ENCODE measurements at places on chromosomes 3 and 15.

DNA sequence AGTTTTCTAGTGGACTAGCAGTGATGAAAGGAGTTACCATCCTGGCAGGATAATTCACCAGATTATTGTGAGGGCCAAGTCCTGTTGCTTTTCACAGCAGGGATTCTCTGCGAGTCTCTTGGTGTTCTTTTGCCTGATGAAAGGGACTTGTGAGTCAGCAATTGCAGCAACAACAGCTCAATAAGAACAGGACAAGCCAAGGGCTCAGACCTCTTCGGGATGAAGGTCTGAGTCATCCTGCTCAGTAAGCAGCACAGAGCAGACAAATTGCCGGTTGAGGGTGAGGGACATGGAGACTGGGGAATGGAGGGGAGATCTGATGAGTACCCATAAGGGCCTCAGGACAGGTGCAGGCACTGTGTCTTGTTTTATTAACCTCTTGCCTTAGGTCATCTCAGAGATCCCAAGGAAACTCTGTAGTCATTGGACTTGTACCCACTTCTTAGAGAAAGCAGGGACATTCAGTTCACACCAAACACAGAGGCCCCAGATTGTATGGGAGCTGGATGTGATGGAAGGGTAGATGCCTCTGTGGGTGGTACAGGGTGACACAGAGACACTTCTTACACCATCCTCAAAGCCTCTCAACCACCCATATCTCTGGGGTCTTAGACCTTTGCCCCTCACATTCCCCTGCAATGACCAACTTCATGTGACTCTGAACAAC is 173.8 kb upstream of the TLE3 start:
- peak; percentile 20 for DNase-seq

DNA sequence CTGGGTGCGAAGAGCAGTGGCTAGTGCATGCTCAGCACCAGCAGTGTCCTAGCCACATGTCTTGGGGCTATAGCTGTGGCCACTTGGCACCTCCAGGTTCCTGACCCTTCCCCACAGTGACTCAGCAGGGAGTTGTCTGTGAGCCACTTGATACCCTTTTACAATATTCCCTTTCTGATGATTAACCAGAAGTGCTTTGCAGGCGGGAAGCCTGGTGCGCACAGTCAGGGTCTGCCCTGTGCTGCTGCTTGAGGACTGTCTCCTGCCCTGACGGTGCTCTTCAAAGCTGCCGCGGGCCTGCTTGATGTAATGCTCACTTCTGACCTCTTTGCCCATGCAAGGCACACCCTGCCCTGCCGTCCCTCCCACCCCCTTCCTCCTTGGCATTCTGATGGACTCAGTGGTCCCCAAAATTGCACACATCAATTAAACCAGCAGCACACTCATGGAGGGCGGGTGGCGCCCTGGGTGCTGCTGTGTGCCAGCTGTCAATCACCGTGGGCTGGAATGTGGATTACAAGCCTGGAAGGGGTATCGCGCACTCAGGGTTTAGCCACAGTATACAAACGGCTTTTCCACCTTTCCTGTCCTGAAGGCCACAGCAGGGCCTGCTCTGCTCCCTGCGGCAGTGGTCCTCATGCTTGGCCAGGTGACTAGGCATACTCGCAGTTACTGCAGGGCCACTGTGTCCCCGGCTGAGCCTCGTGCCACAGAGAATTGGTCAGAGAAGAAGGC is 40.9 kb upstream of the PCSK6 start:
- no peak for DNase-seq

GRCh38 chr3:149783576-149783975 is 8.8 kb downstream of the ANKUB1 start:
- DNase-seq: peak; percentile 84

- DNase-seq: no peak
Measured at GRCh38 chr3:60839246-60839645, 412.0 kb downstream of the FHIT start.

DNA sequence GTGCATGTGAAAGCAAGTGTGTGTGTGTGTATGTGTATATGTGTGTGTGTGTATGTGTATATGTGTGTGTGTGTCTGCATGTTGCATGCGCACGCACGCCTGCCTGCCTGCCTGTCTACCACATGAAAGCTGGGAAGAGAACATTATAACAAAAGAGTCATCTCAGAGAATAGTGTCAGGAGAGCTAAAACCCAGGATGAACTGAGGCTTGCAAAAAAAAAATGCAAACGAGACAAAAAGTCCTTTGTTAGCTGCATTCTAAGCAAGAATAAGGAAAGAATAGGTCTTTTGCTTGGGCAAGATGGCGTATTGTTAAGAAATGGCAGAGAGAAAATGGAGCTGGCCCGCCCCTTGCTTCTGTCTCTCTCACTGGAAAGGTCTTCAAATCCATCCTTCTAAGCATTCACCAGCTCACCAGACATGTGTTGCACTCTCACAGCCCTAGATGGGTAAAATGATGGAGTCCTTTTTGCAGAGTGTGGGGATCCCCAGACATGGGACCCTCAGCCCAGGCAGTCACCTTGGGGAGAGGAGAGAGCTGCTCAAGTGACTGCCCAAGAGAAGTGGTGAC is 16.4 kb downstream of the WNT7A start:
- DNase-seq: no peak

- DNase-seq: no peak
Measured at GRCh38 chr3:43019006-43019809, 40.1 kb downstream of the GASK1A start.

- no peak for DNase-seq
Measured at GRCh38 chr15:66573719-66574595, 8.2 kb upstream of the LCTL start.

DNA sequence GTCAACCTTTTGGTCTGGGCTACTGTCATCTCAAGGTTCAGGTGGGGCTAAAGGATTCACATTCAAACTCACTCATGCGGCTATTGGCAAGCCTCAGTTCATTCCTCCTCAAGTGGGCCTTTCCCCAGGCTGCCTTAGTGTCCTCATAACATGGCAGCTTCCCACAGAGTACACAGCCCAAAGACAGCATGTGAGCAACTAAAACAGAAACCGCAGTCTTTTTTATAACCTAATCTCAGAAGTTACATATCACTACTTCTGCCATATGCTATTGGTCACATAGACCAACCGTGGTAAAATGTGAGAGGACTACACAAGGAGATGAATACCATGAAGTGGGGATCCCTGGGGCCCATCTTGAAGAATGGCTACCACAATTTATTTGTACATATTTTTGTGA is 4.5 kb upstream of the CEP70 start:
- no peak for DNase-seq

DNA sequence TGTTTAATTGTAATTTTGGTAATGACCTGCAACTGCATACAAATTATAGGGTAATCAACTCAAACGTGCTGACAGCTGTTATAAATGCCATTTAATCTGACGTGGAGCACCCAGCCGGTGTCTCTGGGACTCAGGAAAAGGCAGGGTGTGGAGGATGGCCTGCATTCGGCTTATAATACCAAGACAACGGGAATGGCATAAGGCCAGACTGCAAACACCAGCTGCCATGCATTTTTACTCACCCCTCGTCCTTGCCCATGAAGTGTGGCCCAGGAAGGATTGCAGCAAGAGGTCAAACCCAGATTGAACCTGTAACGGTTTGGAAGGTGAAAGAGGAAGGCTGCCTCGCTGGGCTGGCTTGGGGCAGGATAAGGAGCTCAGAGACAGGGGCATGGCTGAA is 96.4 kb downstream of the WNT7A start:
- DNase-seq: no peak

- no peak for DNase-seq
Measured at GRCh38 chr15:101019366-101019896, 100.3 kb downstream of the LRRK1 start.

GRCh38 chr15:35305031-35305550 is 220.0 kb upstream of the NANOGP8 start:
- DNase-seq: no peak

GRCh38 chr3:177467247-177467985 is 270.1 kb upstream of the TBL1XR1 start:
- DNase-seq: no peak

- DNase-seq: peak; percentile 75
Measured at GRCh38 chr15:85840079-85840801, 45.5 kb upstream of the KLHL25 start.

DNA sequence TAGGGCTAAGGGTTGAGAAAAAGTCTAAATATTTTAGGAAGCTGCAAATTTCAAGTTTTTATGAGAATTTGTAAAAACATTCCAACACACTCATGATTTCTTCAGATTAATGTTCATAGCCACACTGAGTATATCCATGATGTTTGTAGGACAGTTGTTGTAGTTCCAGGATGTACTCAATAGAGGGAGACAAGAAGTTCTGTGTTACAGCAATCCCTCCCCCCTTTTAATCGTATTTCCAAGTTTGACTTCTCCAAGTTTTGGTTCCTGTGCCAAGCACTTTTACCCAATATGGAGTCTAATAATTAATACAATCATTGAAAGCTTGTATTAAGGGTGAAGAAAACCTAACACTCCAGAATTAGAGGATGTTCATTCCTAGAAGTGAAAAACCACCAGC is 143.4 kb downstream of the FEZF2 start:
- DNase-seq: no peak

DNA sequence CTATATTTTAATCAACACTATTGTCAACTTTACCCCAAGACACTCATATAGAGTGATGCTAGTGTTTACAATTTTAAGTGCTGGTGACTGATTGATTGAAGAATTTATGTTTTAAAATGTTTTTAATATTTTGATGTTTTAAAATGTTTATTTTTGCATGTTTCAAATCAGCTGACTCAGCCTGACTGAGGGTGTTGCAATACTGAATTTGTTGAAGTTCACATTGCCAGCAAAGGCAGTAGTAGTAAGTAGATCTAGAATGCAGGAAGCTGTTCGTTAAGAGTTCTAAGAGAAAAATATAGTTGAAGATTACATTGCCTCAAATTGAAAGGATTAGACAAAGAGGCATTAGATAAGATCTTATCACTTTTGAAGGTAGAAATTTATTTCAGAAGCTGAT is 977.6 kb downstream of the IGSF11 start:
- DNase-seq: no peak

DNA sequence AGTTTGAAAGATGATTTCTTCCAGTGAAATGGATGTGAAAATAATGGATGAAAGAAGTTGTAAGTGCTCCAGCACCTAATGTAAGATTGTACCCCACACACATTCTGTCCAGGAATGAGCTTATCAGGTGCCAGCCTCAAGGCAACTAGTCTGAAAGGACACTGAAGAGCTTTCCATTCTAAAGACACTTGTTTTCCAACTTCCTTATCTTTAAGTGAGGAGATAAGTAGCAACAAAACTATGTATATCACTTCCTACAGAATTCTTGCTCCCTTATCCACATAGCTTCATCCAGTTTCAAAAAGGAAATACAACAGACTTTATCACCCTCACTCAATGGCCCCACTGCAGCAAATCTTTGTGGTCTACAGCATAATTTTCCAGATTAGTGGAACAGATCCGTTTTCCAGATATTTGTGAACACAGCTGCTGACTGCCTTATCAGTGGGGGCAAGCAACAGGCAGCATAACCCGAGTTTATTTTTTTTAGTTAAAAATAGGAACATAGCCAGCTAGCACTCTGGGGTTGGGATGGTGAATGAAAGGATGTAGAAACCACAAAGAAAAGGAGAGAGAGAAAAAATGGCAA is 60.6 kb downstream of the CD200R1L start:
- DNase-seq: no peak

GRCh38 chr3:147269907-147270306 is 136.4 kb downstream of the ZIC4 start:
- DNase-seq: no peak

- DNase-seq: no peak
Measured at GRCh38 chr15:42060797-42061196, 33.6 kb downstream of the PLA2G4D start.

GRCh38 chr3:16311960-16312451 is 47.0 kb downstream of the OXNAD1 start:
- DNase-seq: peak; percentile 79

GRCh38 chr3:41578798-41579197 is 379.5 kb downstream of the CTNNB1 start:
- no peak for DNase-seq

- no peak for DNase-seq
Measured at GRCh38 chr15:79943820-79944219, 27.2 kb downstream of the BCL2A1 start.

- no peak for DNase-seq
Measured at GRCh38 chr3:129276385-129276784, 2.3 kb upstream of the HMCES start.

DNA sequence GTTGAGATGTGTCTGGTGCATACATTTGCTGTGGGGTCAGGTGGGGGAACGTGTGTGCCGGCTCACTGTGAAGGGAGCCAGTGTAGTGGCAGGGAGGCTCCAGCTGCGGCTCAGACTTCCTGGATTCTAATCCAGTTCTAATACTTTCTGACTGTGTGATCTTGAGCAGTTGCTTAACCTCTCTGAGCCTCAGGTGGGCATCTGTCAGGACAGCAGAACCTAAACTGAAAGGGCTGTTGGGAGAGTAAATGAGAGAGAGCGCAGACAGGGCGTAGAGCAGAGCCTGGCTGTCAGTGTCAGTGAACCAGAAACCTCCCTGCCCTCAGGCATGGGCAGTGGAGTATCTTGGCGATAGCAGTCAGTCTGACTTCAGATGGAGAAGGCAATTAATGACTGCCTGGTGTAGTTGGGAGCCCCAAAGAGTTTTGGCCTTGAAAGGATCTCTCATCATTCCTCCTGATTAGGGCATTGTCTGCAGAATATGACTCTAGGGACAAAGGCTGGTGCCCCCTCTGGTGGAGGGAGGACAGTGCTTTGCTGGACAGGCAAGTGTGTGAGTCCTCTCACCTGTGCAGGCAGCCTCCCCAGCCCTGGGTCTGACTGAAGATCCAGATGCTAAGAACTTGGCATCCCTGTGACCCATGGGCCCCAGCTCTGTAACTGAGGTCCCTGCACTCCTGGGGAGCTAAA is 9.6 kb downstream of the KBTBD13 start:
- DNase-seq: no peak

DNA sequence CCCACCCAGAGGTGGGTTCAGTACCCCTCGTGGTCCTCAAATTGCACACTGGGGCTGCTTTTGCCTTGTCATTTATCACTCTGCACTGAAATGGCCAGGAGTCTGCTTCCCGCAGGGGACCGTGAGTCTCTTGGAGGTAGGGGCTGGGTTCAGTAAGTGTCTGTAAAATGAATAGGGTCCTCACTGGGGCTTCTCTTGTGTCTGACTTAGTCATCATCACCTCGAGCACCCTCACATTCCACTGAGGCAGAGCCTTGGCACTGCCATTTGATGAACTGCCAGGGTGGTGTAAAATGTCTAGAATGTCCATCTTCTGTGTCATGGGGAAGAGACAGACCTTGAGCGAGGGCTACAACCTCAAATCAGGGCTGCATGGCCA is 61.0 kb upstream of the RYK start:
- DNase-seq: no peak

- DNase-seq: no peak
Measured at GRCh38 chr3:18735005-18735404, 309.9 kb upstream of the SATB1 start.

- no peak for DNase-seq
Measured at GRCh38 chr15:75653347-75653913, 5.7 kb downstream of the SNX33 start.

GRCh38 chr3:66038384-66038725 is 363 bp downstream of the MAGI1 start:
- DNase-seq: no peak

DNA sequence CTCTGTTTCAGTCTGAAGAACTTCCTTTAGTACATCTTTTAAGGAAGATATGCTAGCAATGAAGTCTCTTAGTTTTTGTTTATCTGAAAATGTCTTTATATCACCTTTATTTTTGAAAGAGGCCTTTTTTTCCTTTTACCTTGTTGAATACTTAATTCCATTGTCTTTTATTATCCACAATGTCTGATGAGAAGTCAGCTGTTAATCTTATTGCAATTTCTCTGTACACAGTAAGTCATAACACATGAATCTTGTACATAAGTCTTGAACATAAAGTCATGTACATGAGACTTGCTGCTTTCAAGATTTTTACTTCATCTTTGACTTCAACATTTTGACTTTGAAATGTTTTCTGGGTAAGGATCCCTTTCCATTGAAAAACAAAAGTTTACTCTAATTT is 424.3 kb upstream of the ATP10A start:
- DNase-seq: no peak
